ENCODE measurements at places on chromosomes 11 and 22. TPM values are rescaled to one million over a fixed set of nuclear protein-coding genes. Genes with fewer than 3 reads are reported as not detected.

GRCh38 chr11:84871116-84871515 is 756.0 kb downstream of the DLG2 start:
- DNase-seq = no peak
- H3K27ac ChIP-seq = no peak overlapping the region
- no peaks in the 10 kb centered on the region for H3K36me3 ChIP-seq
- no peaks in the 10 kb centered on the region for H3K4me1 ChIP-seq
- no peaks in the 10 kb centered on the region for H3K27me3 ChIP-seq

DNA sequence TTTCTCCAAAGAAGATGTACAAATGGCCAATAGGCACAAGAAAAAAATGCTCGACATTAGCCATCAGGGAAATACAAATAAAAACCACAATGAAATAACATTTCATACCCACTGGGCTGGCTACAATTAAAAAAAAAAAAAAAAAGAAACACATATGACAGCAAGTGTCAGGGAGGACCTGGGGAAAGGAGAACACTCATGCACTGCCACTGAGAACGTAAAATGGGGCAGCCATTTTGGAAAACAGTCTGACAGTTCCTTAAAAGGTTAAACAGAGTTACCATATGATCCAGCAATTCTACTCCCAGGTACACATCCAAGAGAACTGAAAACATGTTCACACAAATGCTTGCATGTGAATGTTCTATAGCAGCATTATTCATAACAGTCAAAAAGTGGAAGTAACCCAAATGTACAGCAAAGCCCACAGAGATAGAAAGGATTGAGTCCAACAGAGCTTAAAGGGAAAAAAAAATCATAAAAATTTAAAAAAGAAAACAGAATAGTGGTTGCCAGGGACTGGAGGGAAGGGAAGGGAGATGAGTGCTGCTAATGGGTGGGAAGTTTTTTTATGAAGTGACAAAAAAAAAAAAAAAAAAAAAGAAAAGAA is 48.4 kb upstream of the CYP2D6 start:
- peaks cover 3% of the 10 kb centered on the region for H3K36me3 ChIP-seq
- no peak for DNase-seq
- H3K4me3 ChIP-seq = no peak overlapping the region
- H3K4me1 ChIP-seq = peaks cover 4% of the 10 kb centered on the region
- H3K27me3 ChIP-seq = no peaks in the 10 kb centered on the region
- H3K27ac ChIP-seq = no peak overlapping the region

GRCh38 chr11:78188286-78189173 is at the start of the genes KCTD21 and USP35:
TSS of gene KCTD21 (minus strand) at chr11:78188626. CDS start at chr11:78174554, 14,072 bp downstream.
TSS of gene USP35 (plus strand) at chr11:78188919. CDS start at chr11:78196246, 7,327 bp downstream.
- peak within 1 kb of the TSS; percentile 70 for H3K4me3 ChIP-seq
- peak; percentile 98 for DNase-seq
- no peaks in the 10 kb centered on the region for H3K36me3 ChIP-seq
- peaks cover 37% of the 10 kb centered on the region for H3K4me1 ChIP-seq

The FAM181B gene
- 0.13 TPM for total RNA-seq

DNA sequence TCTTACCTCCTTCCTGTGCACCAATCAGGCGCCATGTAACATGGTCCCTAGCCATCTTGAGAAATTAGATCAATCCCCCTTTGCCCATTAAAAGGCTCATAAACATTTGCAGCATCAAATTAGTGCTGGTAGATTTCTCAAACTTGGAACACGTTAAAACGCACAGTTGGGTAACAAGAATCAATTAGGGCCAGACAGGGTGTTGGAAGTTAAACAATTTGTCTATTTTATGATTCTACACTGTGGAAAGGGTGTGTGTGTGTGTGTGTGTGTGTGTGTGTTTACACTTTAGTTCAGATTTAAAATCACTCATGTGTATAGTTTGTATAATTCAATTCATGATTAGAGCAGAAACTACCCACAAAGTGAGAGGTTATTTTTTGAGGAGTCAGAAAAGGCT is 682.0 kb downstream of the OPCML start:
- no peak for DNase-seq
- H3K27ac ChIP-seq = no peak overlapping the region
- no peak overlapping the region for H3K4me3 ChIP-seq
- no peaks in the 10 kb centered on the region for H3K4me1 ChIP-seq

- H3K4me1 ChIP-seq = peaks cover 4% of the 10 kb centered on the region
- DNase-seq = no peak
- no peaks in the 10 kb centered on the region for H3K27me3 ChIP-seq
- peaks cover 3% of the 10 kb centered on the region for H3K36me3 ChIP-seq
- H3K27ac ChIP-seq = no peak overlapping the region
Observed at GRCh38 chr11:121488641-121489040, 35.9 kb upstream of the SORL1-AS1 start.

GRCh38 chr22:39991159-39991860 is 3.4 kb upstream of the FAM83F start:
- H3K4me1 ChIP-seq = peaks cover 14% of the 10 kb centered on the region
- H3K27ac ChIP-seq = no peak overlapping the region
- DNase-seq = no peak
- H3K36me3 ChIP-seq = no peaks in the 10 kb centered on the region
- no peak overlapping the region for H3K4me3 ChIP-seq

Measured in upper lobe of left lung (tissue), 6 donors.